ENCODE measurements at places on chromosomes 3 and 15. TPM values are rescaled to one million over a fixed set of nuclear protein-coding genes. Genes with fewer than 3 reads are reported as not detected.

The TMEM39A gene
- total RNA-seq, result 105 TPM

The PLA2G4D gene
- total RNA-seq, result not detected

The ALS2CL gene
- total RNA-seq, result 3.1 TPM

The ITPR1 gene
- 2.5 TPM for total RNA-seq

The CHRM5 gene
- total RNA-seq, result not detected

- H3K27me3 ChIP-seq, result peaks cover 36% of the 10 kb centered on the region
- H3K4me1 ChIP-seq, result peaks cover 5% of the 10 kb centered on the region
- H3K27ac ChIP-seq, result no peak overlapping the region
- no peak overlapping the region for H3K4me3 ChIP-seq
- H3K36me3 ChIP-seq, result no peaks in the 10 kb centered on the region
Measured at GRCh38 chr3:193853511-193854219, 260.7 kb downstream of the OPA1 start.

GRCh38 chr3:45572755-45573154 lies 21.8 kb upstream of the LIMD1 start:
- H3K4me1 ChIP-seq, result no peaks in the 10 kb centered on the region
- no peak for DNase-seq
- H3K36me3 ChIP-seq, result no peaks in the 10 kb centered on the region
- H3K27ac ChIP-seq, result no peak overlapping the region
- H3K27me3 ChIP-seq, result no peaks in the 10 kb centered on the region

DNA sequence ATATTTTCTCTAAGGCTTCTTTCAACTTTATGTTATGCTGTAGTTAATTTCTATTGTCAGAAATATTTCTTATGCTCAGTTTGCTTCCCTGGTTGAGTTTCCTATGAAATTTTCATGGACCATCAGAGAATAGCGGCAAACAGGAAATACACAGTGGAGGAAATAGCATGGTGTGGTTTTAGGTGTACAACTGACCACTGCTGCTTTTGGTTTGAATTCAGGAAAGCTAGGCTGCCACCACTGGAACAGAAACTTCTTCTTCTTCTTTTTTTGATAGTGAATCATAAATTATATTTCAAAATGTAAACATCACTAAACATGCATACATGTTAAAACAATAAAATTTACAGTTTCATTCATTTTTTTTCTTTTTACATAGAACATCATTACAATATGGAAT lies 316.6 kb upstream of the TGFBR2 start:
- no peak overlapping the region for H3K27ac ChIP-seq
- no peaks in the 10 kb centered on the region for H3K27me3 ChIP-seq
- H3K4me1 ChIP-seq, result peaks cover 68% of the 10 kb centered on the region
- no peaks in the 10 kb centered on the region for H3K36me3 ChIP-seq

GRCh38 chr15:72482275-72482674 lies 8.1 kb downstream of the ARIH1 start:
- no peak for DNase-seq
- no peaks in the 10 kb centered on the region for H3K27me3 ChIP-seq
- H3K4me1 ChIP-seq, result peaks cover 21% of the 10 kb centered on the region

- no peaks in the 10 kb centered on the region for H3K4me1 ChIP-seq
- no peak overlapping the region for H3K4me3 ChIP-seq
- no peaks in the 10 kb centered on the region for H3K27me3 ChIP-seq
- no peaks in the 10 kb centered on the region for H3K36me3 ChIP-seq
Measured at GRCh38 chr3:98180319-98180890, 13.9 kb downstream of the OR5H15 start.

DNA sequence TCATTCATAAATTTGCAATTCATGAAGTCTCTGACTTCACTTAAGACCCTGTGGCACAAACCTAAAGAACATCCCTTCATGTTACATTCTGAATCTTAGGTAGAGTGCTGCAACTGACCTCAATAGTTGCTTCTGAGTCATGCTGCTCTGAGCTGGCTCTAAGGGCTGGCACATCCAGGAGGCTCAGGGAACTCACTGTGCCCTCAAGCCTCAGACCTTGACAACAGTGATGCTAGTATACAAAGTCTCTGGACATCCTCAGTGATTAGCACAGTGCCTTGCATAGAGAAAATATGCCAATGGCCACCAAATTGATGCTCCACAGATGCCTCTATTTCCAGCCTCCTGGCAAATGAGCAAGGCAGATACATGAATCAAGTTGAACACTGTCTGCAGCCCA lies 740.9 kb upstream of the LMCD1 start:
- no peak overlapping the region for H3K27ac ChIP-seq
- H3K4me1 ChIP-seq, result no peaks in the 10 kb centered on the region
- no peaks in the 10 kb centered on the region for H3K27me3 ChIP-seq
- no peak for DNase-seq
- H3K4me3 ChIP-seq, result no peak overlapping the region
- no peaks in the 10 kb centered on the region for H3K36me3 ChIP-seq

DNA sequence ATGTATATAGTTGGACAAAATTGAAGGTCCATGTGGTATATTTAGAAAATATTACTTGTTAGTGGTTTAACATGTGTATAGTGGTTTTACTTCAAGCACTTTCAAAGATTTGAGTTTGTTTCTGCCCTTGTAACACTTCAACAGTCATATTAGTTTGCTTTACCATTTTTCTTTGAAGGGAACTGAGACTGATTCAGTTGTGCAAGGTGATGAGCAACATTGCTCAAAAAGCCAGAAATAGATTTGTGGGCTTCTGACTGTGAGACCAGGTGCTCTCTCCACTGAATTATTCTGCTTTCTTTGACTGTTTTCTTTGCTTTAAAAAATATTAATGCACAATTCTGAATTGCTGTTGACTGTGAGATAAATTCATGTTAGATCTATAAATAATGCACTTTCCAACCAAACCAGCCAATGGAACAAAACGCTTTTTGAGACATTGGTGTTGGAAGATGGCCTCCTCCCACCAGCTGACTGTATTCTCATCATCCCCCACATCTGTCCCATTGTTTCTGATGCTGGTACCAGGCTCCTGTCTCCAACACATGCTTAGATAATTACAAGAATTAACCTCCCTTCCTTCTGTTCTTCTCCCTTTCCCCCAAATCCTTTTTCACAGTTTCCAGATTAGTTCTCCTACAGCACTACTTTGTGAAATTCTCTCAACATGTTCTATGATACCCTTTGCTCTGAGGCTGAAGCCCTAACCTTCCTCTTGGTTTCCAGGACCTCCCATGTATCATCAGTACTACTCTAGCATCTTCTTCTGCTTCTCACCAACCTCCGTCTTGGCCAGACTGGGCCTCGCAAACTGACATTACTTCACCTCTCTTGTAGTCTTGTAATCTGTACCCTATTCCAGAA lies 27.9 kb downstream of the PLCL2 start:
- H3K4me1 ChIP-seq, result peaks cover 8% of the 10 kb centered on the region
- no peak overlapping the region for H3K4me3 ChIP-seq
- no peaks in the 10 kb centered on the region for H3K36me3 ChIP-seq
- no peak overlapping the region for H3K27ac ChIP-seq

GRCh38 chr15:68073576-68074288 lies 19.6 kb downstream of the PIAS1 start:
- no peaks in the 10 kb centered on the region for H3K4me1 ChIP-seq
- no peak overlapping the region for H3K4me3 ChIP-seq
- no peak for DNase-seq
- H3K27me3 ChIP-seq, result no peaks in the 10 kb centered on the region
- no peaks in the 10 kb centered on the region for H3K36me3 ChIP-seq
- no peak overlapping the region for H3K27ac ChIP-seq

DNA sequence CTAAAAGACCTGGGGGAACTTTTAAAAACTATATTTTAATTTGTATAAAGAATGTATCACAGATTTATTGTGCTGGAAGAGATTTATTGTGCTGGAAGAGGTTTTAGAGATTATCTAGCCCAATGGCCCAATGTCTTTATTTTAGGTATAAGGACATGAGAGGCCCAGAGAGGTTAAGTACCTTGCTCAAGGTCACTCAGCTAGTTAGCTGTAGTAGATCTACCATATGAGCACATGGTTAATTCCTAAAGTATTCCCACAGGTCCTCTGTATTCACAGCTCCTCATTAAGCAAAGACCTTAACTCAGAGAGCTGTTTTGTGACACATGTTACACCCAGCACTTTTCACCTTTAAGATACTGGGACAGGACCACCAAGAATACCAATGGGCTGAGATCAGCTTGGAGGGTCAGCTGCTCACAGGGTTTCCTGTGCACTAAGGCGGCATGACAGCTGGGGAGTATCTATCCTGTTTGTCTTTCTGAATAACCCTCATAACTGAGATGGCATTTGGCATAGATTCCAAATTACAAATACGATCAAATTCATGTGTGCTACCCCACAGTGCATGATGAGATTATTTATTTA lies 143.1 kb upstream of the TBL1XR1 start:
- no peak for DNase-seq
- no peaks in the 10 kb centered on the region for H3K36me3 ChIP-seq
- H3K4me1 ChIP-seq, result peaks cover 41% of the 10 kb centered on the region
- H3K27ac ChIP-seq, result no peak overlapping the region

All from GM23248 (cell line).